Cardiac fibroblast (primary cell): ENCODE measurements at places on chromosomes 2 and 18.

DNA sequence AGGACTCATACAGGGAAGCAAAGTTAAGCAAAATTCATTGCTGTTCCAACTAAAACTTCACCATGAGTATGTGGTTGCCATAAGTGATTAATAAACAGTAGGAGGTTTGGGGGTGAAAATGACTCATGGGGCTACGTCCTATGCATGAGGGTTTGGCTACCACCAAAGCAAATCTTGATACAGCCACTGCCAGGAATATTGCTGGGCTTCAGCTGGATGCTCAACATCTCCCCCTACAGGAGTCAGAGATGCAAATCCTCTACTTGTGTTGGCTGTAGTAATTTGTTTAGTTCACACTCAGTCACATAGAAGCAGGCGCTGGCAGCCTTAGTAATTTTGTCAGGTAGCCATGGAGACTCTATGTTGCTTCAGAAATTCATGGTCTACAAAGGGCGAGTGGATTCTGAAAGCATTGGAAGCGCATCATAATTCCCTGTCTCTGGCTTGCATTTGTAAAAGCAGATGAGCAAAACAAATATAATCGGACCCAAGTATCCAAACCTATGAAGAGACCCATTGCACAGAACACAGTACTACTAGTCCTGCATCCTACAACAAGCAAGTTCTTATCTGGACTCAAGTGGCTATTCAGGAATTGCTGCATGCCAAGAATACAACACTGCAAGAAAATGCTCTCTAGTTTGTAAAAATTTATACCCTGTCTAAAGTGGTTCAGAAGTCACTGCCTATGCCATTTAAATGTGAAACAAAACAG lies 76.0 kb downstream of the CD28 start:
- DNase-seq = peak; percentile 98

DNA sequence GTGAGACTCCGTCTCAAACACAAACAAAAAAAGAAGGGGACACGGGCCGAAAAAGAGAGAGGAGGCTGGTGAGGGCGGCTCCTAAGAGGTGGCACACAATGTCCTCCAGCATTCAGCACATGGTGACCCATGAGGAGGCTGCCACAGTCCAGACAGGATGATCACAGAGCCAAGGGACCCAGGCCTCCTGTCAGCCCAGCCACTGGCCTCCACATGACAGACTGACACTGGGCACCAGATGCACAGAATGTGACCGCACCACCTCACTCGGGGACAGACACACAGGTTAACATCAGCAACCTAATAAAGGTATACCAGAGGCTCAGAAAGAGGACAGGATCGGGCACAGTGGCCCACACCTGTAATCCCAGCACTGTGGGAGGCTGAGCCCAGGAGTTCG lies 21.0 kb downstream of the PASK start:
- DNase-seq = no peak

GRCh38 chr2:234690569-234691213 lies 193.8 kb upstream of the ARL4C start:
- no peak for DNase-seq

- DNase-seq = no peak
These were observed 16.9 kb downstream of the IL1RN start for GRCh38 chr2:113144259-113144658.

DNA sequence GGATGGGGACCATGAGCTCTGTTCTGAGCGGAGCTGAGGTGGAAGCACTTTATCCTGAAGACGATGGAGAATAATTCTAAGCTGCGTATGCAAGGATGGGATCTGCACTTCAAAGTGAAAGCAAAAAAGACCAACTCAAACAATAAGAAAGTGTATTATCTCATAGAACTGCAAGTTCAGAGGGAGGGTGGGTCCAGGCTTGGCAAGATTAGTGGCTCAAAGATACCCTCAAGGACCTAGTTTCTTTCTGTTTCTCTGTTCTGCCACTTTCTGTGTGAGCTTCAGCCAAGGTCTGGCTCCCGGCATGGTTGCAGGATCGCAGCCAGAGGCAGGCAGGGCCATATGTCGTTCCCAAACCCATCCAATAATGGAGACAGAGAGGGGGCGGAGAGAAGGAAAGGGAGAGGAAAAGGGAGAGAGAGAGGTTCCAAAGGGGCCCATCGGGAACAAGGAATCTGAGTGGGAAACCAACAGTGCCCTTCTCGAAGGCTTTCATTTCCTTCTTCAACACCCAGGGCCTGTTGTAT lies 169.2 kb upstream of the NCK2 start:
- no peak for DNase-seq

GRCh38 chr2:222707689-222708273 lies 36.3 kb downstream of the MOGAT1 start:
- peak; percentile 72 for DNase-seq

GRCh38 chr2:82896117-82896516 lies 1563.0 kb downstream of the SUCLG1 start:
- no peak for DNase-seq

DNA sequence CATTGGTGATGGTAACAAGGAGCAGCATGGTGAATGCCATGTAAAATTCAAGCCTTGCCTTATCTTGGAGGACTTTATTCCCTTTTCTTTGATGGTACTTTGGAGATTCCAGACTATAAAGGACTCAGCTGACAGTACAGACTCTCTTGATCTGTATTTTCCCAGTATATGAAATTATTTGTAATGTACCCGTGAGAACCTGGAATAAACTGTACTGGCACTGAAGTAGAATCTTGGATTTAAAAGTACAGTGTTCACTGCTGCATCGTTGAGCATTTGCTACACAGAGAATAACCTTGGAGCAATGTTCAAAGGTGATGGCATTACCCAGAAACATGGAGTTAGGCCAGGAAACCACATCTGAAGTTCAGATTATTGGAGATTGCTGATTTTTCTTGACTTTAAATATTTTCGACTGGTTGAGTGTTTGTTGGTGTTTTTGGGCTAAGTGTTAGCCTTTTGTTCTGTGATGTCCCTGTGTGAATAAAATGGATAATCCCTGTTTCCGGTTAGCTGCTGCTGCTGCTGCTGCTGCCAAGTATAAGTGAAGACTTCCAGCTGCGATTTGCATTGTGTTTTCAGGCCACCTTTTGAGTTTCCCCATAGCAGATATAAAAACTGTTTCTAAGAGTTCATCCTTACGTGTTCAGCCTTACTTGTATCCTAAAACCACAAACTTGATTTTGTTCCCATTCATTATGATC lies 122.0 kb downstream of the SPTBN1 start:
- DNase-seq = peak; percentile 61

- DNase-seq = no peak
These were observed 160.3 kb upstream of the FSIP2 start for GRCh38 chr2:185578322-185578721.

GRCh38 chr2:54373855-54374254 lies 82.3 kb upstream of the SPTBN1 start:
- DNase-seq = no peak

DNA sequence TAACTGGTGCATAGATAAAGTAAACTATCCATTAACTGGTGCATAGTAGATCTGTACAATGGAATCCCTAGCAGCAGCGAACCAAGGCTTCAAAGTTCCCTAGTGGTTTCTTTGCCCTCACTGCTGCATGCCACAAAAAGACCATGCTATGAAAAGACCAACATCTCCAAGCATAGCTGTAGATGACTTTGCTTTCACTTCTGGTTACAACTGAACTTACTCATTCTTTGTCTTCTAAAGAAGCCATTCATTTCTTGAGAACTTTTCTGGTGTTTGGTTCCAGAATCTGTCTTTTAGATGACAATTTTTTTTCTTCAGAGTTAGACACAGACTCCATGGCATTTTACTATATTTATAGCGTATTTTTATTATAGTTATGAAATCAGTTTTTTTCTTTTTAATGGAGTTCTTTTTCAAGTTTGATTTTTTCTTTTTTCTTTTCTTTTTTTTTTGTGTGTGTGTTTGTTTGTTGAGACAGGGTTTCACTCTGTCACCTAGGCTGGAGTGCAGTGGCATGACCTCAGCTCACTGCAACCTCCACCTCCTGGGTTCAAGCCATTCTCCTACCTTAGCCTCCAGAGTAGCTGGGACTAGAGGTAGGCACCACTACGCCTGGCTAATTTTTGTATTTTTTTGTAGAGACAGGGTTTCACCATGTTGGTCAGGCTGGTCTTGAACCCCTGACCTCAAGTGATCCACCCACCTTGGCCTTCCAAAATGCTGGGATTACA lies 63.6 kb downstream of the SLC35F5 start:
- no peak for DNase-seq

DNA sequence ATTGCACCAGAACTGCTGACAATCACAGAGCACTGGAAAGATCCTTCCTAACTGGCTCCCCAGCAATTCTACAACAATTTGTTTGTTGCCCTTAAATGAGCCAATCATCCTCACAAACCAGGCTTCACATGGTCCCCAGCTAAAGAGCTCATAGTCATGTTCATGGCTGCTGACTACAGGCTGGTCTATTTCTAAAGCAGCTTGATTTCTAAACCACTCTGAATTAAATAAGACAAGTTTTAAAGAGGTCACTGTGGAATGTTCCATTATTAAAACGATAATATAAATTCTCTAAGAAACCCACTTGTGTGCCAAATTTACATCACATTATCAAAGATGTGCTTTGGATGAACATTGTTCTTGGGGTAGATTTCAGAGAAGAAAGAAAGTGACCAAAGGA lies 110.7 kb downstream of the COPS8 start:
- DNase-seq = no peak

DNA sequence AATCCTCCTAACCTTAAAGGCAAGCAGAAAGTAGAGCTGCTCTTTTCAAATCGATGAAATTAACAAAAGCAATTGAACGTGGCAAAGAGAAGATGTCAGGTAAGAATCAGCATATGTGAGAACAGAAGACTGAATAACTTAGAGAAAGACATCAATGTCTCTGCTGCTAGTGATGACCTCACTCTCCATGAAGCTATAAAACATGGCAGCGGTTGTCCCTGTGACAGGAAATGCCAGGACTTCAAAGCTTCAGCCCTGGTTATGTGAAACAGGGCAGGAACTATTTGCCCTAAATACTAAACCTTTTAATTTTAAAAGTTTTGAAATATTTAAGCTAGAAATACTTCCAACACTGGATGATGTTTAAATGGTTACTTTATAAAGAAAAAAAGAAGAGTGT lies 383.7 kb downstream of the XIRP2 start:
- DNase-seq = peak; percentile 33

DNA sequence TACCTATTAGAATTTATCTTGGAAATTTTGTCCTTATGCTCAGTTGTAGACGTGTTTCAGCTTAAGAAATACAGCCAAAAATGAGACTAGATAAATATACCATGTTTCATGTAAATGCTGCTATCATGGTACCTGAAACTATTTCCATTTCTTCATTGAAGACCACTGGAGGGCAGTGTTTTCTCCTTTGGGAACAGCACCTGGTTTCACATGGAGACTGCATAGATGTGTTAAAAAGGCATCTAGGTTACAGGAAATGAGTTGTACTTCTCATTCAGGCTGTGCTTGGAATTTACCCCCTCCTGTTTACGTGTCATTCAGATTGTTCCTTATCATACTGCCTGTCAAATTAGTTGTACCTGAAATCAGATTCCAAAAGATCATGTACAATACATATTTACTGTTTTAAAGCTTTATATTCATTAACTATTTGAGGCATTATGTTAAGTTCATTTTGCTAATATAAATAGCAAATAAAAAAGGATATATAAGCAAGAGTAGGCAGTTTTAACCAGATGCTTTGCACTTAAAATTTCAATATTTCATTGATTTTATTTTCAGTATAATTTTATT lies 57.3 kb upstream of the PSMD14 start:
- DNase-seq = peak; percentile 54

DNA sequence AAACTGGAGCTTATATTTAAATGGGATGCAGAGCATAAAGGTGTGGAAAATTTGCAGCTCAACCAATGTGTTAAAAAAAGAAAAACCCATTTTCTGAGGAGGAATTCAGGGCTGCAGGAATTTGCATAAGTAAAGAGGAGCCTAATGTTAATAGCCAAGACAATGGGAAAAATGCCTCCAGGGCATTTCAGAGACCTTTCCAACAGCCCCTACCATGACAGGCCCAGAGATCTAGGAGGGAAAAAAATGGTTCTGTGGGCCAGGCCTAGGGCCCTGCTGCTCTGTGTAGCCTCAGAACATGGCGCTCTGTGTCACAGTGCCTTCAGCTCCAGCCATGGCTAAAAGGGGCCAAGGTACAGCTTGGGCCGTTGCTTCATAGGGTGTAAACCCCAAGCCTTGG lies 719.7 kb upstream of the ACVR2A start:
- no peak for DNase-seq

GRCh38 chr2:222903234-222904220 lies 42.7 kb downstream of the ACSL3 start:
- peak; percentile 79 for DNase-seq

- DNase-seq = no peak
These were observed 173.8 kb downstream of the TMEM18 start for GRCh38 chr2:503288-503999.

GRCh38 chr2:191501561-191502168 lies 176.3 kb upstream of the NABP1 start:
- peak; percentile 78 for DNase-seq

- peak; percentile 50 for DNase-seq
These were observed 90.3 kb downstream of the OLA1 start for GRCh38 chr2:174158003-174158402.

DNA sequence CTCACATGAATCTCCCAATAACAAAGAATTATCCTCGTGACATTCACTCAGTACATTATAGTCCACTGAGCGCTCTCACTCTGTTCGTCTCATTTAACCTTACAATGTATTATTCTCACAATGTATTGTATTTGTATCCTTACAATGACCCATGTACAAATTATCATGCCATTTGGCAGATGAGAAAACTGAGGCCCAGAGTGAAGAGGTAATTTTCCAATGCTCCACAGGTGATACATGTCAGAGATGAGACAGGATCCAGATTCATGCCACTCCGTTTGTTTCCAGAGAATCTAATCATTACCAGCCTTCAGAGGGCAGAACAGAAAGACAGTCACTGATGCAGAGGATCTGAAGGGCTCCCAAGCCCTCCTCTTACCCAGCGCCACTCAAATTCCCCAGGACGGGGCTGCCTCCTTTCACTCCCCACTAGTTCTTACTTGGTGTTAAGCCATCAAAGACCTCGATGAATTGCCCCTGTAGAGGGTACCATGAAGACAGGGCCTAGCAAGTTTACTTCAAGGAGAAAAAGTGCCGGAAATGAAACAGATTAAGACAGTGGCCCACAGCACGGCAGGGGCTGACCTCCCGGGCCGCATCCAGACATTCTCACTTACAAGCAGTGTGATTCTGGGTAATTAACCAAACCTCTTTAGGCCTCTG lies 98.4 kb upstream of the MBOAT2 start:
- DNase-seq = no peak

DNA sequence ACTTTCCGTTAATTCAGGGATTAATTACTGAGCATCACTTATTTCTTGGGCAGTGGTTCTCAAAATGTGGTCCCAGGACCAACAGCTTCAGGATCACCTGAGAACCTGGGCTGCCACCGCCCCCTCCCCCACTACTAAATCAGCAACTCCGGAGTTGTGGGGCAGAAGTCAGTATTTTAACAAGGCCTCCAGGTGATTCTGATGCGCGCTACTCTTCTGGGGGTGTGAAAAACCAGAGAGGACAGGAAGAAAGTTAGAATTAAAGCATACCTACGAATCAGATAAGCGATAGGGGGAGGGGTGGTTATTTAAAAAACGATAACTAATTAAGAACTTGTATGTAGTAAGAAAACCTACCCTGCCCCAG lies 319 bp downstream of the ZSCAN30 start:
- no peak for DNase-seq
